ENCODE measurements at places on chromosomes 5 and 9.

DNA sequence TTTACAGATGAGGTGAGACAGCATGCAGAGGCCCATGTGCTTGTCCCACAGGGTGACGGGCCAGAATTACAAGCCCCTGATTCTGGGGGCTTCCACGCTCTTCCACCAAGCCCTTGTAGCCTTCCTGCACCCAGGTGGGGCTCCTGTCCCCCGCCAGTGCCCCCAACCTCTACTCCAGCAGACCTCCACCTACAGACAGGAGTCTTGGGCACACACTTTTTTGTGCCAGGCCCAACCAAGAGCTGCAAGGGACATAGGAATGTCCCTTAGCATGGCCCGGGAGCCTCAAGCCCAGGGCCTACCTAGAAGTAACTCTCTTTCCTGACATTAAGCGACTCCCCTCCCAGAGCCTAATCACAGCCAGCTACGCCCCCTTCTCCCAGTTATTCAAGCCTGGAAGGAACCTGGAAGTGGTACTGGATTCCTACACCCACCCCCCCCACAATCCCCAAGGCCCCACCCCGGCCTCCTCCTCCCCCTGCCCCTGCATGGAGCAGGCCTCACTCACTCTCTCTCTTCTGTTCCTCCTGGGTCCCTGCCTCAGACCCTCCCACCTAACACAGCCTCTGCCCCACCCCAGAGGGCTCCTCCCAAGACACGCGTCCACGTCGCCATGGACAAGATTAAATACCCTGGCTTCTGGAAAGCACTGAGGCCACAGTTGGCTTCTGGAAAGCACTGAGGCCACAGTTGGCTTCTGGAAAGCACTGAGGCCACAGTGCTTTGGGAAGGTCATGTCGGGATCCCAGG is 30.5 kb downstream of the ADAMTS2 start:
- no peak for DNase-seq

DNA sequence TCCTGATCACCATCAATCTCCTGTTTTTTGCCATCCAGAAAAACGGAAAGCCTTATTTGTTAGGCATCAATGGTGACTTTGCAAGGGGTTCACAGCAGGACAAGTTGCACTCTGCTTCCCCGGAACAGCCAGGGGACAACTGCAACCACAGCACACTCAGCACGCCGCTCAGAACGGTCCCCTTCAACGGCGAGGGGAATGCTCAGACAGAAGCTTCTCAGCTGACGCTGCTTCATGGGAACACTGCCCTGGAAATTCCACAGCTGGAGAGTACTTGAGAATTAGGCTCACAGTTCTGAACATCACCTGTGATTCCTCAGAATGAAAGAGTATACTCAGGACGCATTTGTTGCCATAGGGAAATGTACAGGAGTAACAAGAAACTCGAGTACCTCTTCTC is 40.1 kb upstream of the PLPP6 start:
- DNase-seq, result no peak

DNA sequence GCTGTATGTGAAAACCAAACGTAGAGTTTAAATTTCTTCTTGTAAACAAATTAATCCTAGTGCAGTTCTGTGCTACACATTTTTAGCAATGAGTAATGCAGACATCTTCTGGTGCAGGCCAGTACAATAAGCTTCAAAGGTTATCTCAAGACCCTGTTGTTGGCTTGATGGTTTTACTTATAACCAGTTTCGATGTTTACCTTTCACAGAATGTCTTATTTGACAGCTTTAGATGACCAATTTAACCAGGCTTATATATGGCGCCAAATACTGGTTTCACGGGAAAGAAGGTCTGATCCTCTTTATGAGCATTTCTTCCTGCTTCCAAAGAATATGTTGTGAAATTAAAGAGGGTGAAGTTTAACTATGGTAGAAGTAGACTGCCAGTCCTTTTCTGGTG is 9.9 kb downstream of the ZFAND5 start:
- DNase-seq, result no peak

DNA sequence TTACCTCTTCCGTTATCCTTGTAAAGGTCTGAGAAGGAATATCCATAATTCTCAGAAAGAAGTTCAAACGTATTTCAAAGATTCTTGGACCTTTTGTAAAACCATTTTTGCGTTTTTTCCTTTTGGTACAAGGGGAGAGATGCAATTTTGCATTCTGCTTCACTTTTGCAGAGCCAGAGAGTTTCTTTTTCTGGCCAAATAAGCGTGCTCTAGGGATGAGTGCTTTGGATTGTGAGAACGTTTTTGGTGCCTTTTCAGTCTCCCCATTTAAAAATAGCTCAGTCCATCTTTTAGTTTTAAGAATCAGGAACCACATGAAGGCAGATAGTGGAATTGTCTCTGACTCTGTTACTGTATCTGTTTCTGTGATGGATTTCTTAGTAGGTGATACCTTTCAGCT is 1.5 kb downstream of the ARHGAP26 start:
- no peak for DNase-seq

DNA sequence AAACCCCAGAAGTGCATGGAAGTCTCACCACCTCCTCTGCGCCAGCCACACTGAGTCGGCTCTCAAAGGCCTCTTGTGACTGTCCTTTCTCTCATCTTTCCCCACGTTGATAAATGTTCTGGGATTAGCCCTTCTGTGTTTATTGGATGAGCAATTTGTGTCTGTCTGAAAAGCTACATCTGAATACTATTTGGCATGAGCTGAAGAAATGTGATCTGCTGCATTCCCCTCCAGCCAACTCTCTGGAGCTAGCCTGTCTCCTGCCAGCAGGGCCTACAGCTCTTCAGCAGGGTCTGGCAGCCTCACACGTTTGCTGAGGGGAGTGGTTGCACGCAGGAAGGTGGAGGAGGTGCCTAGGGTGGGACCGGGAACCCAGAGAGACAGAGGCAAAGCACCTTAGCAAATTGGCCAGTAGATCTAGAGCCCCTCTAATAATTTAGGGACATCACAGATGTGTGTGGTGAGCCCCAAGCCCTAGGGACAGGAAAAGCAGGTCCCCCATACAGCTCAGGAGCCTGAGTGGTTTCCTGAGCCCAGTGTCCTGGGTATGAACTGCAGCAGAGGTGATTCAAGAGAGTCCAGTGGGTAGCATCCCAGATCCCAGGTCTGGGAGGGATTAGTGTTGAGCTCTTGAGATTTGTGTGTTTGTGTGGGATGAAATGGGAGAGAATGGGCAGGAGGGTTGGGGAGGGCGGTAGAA is 20.5 kb upstream of the B4GALT1 start:
- DNase-seq, result no peak

- DNase-seq, result no peak
These were observed 8.5 kb upstream of the EGFLAM start for GRCh38 chr5:38249812-38250211.

GRCh38 chr9:109295221-109296130 is 25.4 kb downstream of the EPB41L4B start:
- DNase-seq, result no peak

DNA sequence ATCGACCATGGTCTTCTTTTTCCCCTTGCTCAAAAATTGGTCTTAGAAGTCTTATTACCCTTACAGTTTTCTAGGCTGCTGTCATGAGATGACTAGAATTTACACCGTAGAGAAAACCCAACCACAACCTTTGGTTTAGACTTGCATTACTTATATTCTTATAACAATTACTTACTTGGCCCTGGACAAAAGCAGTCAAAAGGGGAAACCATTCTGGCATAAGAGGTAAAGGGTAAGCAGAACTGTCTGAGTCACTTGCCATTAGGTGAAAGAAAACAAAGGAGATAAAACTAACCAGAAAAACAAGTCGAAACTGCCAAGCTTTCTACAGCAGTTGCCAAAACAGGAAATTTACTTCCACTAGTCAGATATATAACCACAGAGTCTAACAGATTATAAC is 17.9 kb downstream of the TMEM245 start:
- DNase-seq, result no peak

- no peak for DNase-seq
These were observed 174.7 kb downstream of the WDR70 start for GRCh38 chr5:37553720-37554404.

GRCh38 chr9:121915304-121915625 is 177.8 kb downstream of the TTLL11 start:
- DNase-seq, result no peak

DNA sequence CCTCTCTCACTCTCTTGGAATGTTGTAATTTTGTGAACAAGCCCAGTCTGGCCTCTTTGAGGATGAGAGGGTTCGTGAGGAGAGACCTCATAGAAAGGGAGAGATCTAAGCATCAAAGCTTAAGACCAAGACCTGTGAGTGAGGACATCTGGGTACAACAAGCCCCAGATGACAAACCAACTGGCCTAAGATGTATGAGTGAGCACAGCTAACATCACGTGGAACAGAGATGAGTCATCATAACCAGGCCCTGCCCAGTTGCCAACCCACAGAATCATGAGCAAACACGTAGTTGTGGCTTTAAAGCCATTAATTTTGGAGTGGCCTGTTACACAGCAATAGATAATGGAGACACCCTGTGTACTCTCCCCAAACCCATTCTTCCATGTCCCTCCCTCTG is 439.1 kb upstream of the KIF2A start:
- DNase-seq, result no peak

DNA sequence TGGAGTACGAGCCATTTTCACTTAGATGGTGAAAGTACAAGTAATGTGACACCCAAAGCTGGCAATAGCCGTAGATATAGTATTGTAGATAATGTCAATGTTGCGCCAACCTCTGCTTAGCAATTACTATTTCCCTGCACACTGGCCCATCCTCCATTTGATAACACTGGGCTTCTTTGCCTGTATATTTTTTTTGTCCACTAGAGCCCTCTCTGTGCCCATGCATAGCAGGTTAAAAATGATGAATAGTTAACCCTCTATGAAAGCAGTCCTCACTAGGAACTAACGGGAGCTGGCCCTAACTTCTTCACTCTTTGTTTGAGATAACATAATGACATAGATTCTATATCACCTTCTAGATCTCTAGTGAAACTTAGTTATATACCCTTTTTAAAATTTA is 416.8 kb downstream of the TUSC1 start:
- DNase-seq, result no peak

GRCh38 chr5:74326571-74327338 is 313.8 kb downstream of the ENC1 start:
- peak; percentile 58 for DNase-seq

DNA sequence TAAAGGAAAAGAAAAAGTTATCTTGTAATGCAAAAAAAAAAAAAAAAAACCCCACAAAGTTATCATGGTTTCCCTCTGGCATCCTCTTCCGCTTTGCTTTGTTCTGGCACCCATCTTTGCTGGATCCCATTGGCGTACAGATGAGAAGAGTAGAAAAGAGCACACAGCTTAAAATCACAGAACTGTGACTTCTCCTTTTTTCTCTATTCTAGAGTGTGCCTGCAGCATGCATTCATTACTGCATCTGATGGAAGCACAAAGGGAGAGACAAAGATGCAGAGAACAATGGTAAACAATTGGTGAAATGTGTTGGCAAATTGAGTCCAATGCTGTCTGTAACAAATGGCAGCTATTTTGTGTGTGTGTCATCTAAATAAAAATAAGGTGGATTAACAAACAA is 440.8 kb upstream of the PIK3R1 start:
- DNase-seq, result no peak

DNA sequence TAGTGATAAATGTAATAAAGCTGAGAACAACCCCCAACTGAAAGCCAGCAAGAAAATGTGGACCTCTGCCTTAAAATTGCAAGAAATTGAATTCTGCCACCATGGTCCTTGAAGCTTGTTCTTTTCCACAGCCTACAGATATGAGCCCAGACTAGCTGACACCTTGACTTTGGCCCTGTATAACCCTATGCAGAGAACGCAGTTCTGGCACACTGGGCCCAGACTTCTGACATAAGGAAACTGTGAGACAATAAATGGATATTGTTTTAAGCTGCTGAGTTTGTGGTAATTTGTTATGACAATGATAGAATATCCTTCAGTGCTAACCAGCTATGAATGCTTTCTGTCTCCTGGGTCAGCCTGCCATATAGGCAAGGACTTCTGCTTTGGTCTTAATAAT is 315.6 kb upstream of the RIOK2 start:
- no peak for DNase-seq

DNA sequence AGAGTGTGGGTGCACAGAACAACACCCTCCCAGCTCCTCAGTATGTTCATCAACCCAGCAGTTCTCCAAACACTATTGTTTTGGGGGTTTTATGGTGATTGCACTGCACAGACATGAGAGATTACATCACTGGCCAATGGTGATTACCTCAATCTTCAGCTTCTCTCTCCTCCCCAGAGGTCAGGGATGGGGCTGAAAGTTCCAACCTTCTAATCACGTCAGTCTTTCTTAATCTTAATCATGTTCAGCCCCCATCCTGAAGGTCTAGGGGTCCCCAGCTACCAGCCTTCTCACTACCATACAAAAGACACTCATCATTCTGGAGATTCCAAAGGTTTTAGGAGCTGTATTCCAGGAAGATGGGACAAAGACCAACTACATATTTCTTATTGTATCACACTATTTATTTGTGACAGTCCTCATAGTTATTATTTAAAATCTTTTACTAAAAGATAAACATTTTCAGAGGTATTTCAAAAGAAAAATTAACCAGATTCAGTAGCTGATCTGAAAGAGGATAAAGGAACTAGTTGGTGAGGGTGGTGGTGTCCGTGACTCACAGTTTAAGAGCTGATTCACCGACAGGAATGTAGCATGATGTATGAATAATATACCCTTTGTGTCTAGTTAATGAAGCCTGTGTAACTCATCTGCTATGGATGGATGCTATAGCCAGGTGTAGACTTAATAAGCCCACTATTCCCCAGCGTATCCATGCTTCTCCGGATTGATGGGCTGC is 35.6 kb downstream of the RASEF start:
- DNase-seq, result no peak

DNA sequence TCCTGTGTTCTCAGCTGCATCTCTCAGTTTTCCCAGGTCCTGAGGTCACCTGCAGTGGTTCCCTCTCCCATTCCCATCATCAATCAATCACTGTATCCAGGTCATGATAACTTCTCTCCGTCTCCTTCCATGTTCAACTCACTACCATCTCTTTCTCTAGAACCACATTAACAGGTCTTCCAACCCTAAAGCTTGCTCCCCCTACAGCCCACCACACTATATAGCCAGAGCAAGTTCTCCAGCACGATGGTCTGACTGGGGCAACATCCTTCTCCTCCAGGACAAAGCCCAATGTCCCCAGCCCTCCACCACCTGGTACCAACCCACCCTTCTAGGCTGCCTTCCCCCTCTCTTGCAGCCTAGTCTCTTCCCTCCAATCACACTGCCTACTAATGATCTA is 241.6 kb downstream of the CDK5RAP2 start:
- no peak for DNase-seq

- no peak for DNase-seq
These were observed 259.1 kb upstream of the DAPK1 start for GRCh38 chr9:87238545-87238944.

GRCh38 chr9:117480253-117480652 is 65.4 kb upstream of the ASTN2 start:
- DNase-seq, result no peak

DNA sequence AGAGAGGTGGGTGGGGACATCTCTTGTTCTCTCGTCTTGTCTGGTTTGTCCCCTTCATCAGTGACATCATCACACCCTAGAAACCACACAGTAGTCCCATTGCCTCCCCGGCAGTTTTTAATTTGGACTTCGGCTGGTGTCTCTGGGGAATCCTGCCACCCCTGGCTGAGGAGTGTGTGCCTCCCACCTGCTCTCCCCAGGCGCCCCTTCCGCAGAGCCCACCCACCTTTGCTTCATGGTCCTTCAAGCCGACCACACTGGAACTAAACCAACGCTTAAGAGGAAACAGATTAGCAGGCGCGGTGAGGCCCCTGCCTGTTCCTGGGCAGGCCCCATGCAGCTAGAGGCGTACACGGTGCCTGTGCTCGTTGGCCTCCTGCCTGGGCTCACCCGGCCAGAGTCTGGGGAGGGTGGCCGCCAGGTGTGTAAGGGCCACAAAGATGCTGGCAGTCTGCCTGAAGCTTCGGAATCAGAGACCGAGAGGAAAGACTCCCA is 107.6 kb upstream of the SPRY4 start:
- peak; percentile 40 for DNase-seq

All from activated naive CD4-positive, alpha-beta T cell treated with Interleukin-2 at 50 U/mL for 16 hours (primary cell).